GM23248 (cell line): ENCODE measurements at places on chromosomes 16 and 17.

DNA sequence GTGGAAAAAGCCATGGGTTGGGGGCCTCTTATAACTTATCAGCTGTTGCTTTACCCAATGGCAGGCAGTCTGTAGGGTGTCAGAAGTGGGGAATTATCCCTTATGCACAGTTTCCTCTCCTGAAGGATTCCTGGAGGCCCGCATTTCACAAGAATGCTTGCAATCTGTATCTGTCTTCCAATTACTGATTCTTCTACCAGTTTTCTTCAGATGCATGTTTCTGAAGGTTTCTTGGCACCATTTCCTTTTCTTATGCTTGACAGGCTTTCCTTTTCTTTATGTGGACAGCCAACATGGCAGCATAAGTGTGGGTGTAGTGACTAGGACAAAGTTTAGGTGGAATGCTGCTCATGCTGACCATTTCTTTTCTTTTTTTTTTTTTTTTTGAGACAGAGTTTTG is 36.1 kb downstream of the MAP3K3 start:
- no peaks in the 10 kb centered on the region for H3K27me3 ChIP-seq
- H3K4me3 ChIP-seq: no peak overlapping the region
- DNase-seq: no peak
- H3K27ac ChIP-seq: no peak overlapping the region
- H3K36me3 ChIP-seq: peaks cover 21% of the 10 kb centered on the region; the same call in 1 of the 2 replicates

DNA sequence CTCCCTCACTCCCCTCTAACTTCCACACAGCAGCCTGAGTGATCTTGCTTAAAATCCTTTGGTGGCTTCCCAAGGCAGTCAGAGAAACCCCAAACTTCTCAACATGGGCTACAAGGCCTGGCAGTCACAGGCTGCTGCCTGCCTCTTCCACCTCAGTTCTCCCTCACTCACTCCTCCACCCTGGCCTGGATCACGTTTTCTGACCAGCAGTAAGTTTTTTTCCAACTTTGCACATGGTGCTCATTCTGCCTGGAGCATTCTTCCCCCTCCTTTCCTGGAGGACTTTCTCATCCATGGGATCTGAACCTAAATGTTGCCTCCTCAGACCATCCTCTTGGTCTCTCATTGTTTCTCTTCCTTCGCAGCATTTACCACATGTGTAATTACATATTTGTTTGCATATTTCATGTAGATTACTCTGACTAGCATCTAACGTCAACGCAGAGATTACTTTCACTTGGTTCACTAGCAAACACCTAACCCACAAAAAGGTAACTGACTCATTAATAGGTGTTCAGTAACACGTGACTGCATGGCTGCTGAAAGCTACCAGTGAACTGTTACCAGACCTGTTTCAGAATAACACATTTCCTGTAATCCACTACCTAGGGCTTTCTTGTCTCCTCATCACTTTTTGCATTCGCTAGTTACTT is 17.1 kb downstream of the GNA13 start:
- H3K27me3 ChIP-seq: no peaks in the 10 kb centered on the region
- no peak overlapping the region for H3K27ac ChIP-seq
- H3K4me1 ChIP-seq: peaks cover 5% of the 10 kb centered on the region; the same call in 1 of the 2 replicates

DNA sequence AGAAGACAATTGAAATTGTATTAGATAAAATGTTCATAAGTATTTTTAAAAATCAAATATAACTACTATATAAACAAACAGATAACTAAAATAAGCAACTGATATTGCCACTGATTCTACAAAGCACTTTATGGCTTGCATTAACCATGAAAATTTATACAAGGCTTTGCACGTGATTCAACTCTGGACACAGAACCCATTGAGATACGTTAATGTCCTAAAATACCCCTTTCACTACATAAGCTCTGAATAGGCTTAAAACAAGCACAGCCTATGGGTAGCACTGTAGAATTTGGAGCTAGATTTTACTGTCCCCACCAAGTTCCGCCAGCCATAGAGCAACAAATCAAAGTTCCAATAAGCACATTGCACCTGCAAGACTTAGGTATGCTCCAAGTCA is 4.5 kb downstream of the ZNF652 start:
- no peak overlapping the region for H3K4me3 ChIP-seq
- peaks cover 33% of the 10 kb centered on the region for H3K4me1 ChIP-seq
- DNase-seq: no peak
- H3K27me3 ChIP-seq: no peaks in the 10 kb centered on the region
- no peak overlapping the region for H3K27ac ChIP-seq
- H3K36me3 ChIP-seq: no peaks in the 10 kb centered on the region

DNA sequence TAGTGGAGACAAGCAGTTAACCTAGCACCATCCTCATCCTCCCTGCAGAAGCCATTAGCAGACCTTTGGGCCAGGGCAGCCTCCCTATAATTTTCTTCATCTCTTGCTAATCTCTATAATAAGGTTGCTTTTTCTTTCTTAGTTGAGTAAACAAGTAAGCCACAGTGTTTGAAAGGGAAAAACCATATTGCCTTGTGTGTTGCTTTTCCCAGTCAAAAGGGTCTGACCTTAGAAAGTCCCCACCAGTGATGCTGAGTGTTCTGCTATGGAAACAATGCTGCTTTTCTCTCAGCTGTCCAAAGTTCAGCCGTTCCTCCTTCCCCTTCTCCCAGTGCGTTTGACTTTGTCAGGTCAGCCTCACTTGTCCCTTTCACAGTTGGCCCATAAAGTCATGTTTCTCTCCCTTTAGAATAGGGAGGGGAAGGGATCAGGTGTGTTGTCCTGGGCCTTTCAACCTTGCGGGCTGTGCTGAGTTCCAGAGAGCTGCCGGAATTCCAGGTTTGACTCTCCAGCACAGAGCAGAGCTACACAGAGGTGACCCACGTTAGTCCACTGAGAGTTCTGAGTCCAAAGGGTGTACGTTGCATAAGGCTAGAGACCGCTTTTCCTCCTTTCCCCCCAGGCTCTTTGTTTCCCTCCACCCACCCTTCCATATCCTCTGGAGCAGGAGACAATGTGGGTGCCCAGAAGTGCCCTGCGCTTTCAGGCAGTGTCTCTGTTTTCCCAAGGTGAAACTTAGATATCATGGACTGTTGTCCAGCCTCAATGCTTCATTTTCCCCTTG is 15.9 kb upstream of the CLEC18C start:
- no peak overlapping the region for H3K27ac ChIP-seq
- peaks cover 11% of the 10 kb centered on the region for H3K4me1 ChIP-seq
- H3K36me3 ChIP-seq: peaks cover 39% of the 10 kb centered on the region
- no peak for DNase-seq
- H3K27me3 ChIP-seq: no peaks in the 10 kb centered on the region

- no peaks in the 10 kb centered on the region for H3K27me3 ChIP-seq
- DNase-seq: peak; percentile 68
- H3K36me3 ChIP-seq: no peaks in the 10 kb centered on the region
- peaks cover 17% of the 10 kb centered on the region for H3K4me1 ChIP-seq
- H3K27ac ChIP-seq: peak overlapping the region; percentile 64
These were observed 1.7 kb downstream of the CRAMP1 start for GRCh38 chr16:1613728-1614455.

- H3K4me3 ChIP-seq: no peak overlapping the region
- DNase-seq: peak; percentile 67
- H3K36me3 ChIP-seq: peaks cover 14% of the 10 kb centered on the region
- H3K27ac ChIP-seq: no peak overlapping the region
- H3K27me3 ChIP-seq: no peaks in the 10 kb centered on the region
These were observed 11.8 kb downstream of the GNPTG start for GRCh38 chr16:1363501-1364041.

- peak; percentile 78 for DNase-seq
- peak overlapping the region; percentile 98 for H3K4me3 ChIP-seq
- H3K27ac ChIP-seq: peak overlapping the region; percentile 83
- H3K27me3 ChIP-seq: no peaks in the 10 kb centered on the region
These were observed 997 bp upstream of the CDH11 start for GRCh38 chr16:65122724-65123395.

GRCh38 chr16:11025120-11025531 is 80.8 kb downstream of the CLEC16A start:
- DNase-seq: no peak
- no peak overlapping the region for H3K27ac ChIP-seq
- H3K4me1 ChIP-seq: peaks cover 6% of the 10 kb centered on the region; the same call in 1 of the 2 replicates
- H3K27me3 ChIP-seq: no peaks in the 10 kb centered on the region
- H3K4me3 ChIP-seq: no peak overlapping the region
- peaks cover 38% of the 10 kb centered on the region for H3K36me3 ChIP-seq

DNA sequence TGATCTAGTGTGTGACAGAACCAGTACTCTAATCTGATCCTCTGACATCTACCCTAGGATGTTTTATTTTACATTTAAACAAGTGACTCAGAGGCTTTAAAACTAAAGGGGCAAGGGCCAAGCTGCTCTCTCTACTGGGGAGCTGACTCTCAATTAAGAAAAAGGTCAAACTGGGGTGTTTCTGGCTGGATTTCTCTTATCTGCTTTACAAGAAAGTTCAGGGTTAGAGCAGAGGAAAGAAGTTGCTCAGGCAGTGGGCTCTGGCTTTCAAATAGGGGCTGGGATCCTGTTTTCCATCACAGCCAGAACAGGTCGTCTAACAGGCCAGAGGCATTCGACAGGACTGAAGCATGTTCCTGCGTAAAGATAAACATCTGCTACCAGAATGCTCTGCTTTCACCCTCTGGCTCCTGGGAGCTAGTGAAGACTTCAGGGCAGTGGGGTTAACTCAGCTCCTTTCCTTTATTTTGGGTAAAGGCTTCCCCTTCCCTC is 8.5 kb downstream of the MMP28 start:
- peak; percentile 35 for DNase-seq
- no peaks in the 10 kb centered on the region for H3K36me3 ChIP-seq
- peaks cover 40% of the 10 kb centered on the region for H3K4me1 ChIP-seq
- no peak overlapping the region for H3K4me3 ChIP-seq

GRCh38 chr17:81097943-81098308 is 63.0 kb downstream of the BAIAP2 start:
- no peaks in the 10 kb centered on the region for H3K36me3 ChIP-seq
- no peaks in the 10 kb centered on the region for H3K27me3 ChIP-seq
- H3K4me1 ChIP-seq: peaks cover 42% of the 10 kb centered on the region
- peak overlapping the region; percentile 66 for H3K4me3 ChIP-seq
- H3K27ac ChIP-seq: peak overlapping the region; percentile 77

DNA sequence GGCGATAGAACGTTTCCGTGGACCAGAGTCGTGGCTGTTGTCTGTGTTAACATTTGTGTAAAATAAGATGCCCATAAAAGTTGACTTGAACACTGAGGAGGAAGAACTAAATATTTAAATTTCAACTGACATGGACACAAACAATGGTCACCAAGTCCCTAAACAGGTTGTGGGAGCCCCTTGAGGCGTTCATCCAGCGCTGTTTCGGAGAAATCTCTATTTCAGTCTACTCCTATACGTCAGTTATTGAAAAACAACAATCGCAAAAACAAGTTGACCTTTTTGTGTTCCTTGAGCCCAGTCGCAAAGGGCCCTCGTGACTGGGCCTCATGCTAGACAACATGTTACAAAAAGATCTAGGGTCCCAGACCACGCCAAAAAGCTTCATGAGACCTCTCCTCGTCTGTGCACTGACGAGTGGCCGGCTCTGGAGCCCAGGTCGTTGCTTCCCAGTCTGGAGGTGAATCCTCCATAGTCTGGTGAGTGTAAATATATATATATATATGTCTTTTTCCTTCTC is 439 bp upstream of the TMEM231 start:
- peak overlapping the region; percentile 84 for H3K4me3 ChIP-seq
- no peaks in the 10 kb centered on the region for H3K36me3 ChIP-seq
- no peak for DNase-seq
- no peaks in the 10 kb centered on the region for H3K27me3 ChIP-seq

DNA sequence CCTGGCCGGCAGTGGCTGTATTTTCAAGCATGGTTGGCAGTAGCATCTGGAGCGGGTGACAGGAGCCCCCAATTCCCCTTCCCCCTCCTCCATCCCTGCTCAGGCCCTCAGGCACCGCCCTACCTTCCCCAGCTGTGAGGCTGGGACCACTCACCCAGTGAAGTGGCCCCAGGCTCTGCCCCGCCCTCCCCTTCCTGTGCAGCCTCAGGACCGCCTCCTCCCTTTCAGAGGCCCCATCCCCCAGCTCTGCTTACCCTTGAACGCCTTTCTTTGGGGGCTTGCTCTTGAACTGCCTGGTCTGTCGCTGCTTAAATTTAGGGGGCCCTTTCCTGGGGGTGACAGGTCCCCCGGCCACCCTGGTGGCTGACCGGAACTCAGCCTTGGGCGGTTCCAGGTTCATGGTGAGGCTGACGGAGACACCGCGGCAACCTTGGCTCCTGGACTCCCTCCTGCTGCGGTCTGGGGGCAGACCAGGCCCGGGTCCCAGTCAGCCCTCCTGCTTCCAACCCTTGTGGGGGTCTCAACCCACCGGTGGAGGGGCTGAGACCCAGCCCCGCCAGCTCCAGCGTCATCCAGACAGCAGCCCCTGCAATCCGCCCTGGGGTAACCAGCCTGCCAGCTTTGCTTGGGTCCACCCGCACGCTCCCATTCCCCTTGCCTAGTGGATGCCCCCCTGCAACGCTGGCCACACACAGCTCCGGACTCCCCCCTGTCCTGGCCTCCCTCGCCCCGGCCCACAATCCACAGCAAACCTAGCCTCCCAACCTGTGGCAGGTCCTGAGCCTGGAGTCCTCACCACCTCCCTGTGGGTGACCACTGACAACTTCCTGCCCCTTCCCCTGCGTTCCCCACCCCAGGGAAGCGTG is 3.2 kb downstream of the PDE6G start:
- no peaks in the 10 kb centered on the region for H3K36me3 ChIP-seq
- 0 out of 2 replicates have a peak, but pooled peaks cover 3% of the 10 kb centered on the region for H3K4me1 ChIP-seq
- no peak for DNase-seq
- no peak overlapping the region for H3K4me3 ChIP-seq
- H3K27ac ChIP-seq: no peak overlapping the region
- H3K27me3 ChIP-seq: peaks cover 7% of the 10 kb centered on the region; the same call in 1 of the 2 replicates

- H3K4me1 ChIP-seq: no peaks in the 10 kb centered on the region
- DNase-seq: peak; percentile 65
- H3K27me3 ChIP-seq: no peaks in the 10 kb centered on the region
- no peaks in the 10 kb centered on the region for H3K36me3 ChIP-seq
These were observed 415 bp downstream of the ABCA5 start for GRCh38 chr17:69326377-69327059.

DNA sequence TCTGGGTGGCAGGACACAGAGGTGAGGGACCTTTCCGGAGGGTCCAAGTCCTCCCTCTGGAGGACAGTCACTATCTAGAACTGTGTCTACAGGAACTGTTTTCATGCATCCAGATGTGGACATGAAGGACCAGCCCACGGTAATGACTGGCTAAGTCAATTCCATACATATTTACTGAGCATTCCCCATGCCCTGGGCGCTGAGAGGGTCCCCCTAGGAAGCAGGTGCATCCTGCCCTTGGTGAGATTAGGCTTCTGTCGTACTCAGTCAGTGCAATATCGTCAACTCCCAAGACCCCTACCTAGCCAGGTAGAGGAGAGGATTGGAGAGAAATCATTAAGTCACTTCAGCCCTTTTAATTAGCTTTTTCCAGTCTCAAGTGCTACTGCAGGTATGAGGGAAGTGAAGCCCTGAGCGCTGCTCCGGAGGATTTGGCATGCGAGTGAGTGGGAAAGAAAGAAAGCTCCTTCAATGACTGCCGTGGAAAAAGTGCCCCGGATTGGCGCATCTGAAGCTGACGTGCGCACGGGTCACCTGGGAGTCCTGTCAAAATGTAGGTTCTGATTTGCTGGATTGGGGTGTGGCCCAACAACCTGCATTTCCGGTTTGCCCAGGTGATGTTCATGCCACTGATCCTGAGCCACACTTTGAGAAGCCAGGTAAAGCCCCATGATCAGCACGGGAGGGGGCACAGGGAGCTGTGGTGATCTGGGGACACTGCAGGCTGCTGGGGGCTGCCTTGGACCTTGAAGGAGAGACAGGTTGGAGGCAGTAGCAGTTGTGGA is 367.4 kb upstream of the TNRC6C start:
- H3K4me3 ChIP-seq: no peak overlapping the region
- no peak for DNase-seq
- H3K27ac ChIP-seq: no peak overlapping the region
- no peaks in the 10 kb centered on the region for H3K36me3 ChIP-seq
- H3K27me3 ChIP-seq: peaks cover 52% of the 10 kb centered on the region
- no peaks in the 10 kb centered on the region for H3K4me1 ChIP-seq

GRCh38 chr17:57459286-57459915 is 203.1 kb downstream of the MSI2 start:
- H3K27me3 ChIP-seq: no peaks in the 10 kb centered on the region
- no peak overlapping the region for H3K27ac ChIP-seq
- H3K4me1 ChIP-seq: peaks cover 18% of the 10 kb centered on the region
